T-helper 2 cell treated with Interferon-gamma antibody and Interleukin-4, amounts not matched to agents 5 μg/mL and 100 μg/mL, for 36 hours (primary cell): ENCODE measurements at places on chromosomes 1 and 21.

DNA sequence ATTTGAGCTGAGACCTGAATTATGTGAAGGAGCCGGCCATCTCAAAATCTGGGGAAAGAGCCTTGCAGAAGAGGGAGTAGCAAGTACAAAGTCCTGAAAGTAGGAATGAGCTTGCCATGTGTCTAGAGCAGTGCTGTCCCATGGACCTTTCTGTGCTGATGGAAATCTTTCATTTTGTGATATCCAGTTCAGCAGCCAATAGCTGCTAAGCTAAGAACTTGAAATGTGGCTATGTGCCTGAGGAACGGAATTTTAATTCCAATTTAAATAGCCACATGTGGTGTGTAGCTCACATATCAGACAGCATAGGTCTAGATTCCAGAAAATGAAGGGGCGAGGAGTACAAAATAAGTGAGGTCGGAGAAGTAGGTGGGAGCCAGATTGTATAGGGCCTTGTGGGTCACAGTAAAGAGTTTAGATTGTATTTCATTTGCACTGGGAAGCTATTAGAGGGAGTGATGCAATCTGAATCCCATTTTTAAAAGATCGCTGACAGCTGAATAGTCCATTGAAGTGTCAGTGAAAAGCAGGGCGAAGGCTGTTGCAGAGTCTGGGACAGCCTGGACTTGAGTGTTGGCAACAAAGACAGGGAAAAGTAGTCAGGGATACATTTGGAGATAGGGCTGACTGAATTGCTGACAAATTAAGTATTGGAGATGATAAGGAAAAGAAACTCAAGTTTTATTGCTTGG is 80.3 kb downstream of the TMEM200B start:
- no peaks in the 10 kb centered on the region for H3K4me1 ChIP-seq
- no peaks in the 10 kb centered on the region for H3K27me3 ChIP-seq
- peaks cover 14% of the 10 kb centered on the region for H3K36me3 ChIP-seq
- H3K27ac ChIP-seq: no peak overlapping the region
- no peak overlapping the region for H3K4me3 ChIP-seq
- no peak for DNase-seq

- no peak overlapping the region for H3K4me3 ChIP-seq
- no peak for DNase-seq
- no peaks in the 10 kb centered on the region for H3K27me3 ChIP-seq
- peak overlapping the region; percentile 38 for H3K27ac ChIP-seq
- H3K36me3 ChIP-seq: peaks cover 45% of the 10 kb centered on the region
These were observed 8.4 kb downstream of the CEPT1 start for GRCh38 chr1:111148376-111148881.

DNA sequence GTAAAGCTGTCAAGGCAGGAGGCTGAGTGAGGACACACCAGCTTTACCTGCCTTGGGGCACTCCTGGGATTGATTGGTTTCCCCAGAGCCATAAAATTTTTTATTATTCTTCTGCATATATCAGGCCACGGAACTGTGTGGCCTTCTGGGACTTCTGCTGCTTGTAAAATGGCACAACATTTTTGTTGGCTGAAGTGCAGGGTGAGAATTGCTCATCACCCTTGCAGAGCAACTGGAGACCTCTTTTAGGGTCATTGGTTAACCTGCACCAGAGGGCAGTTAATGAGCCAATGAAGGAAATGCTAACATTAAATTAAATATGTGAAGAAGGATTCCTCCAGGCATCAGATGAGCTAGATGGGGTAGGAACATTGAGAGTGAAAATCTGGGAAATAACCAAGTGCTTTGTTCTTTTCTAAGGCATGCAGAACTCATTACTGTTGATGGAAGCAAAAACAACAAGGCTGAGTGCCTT is 87.7 kb downstream of the LTN1 start:
- H3K4me3 ChIP-seq: no peak overlapping the region
- H3K4me1 ChIP-seq: no peaks in the 10 kb centered on the region
- no peak for DNase-seq
- no peak overlapping the region for H3K27ac ChIP-seq
- no peaks in the 10 kb centered on the region for H3K36me3 ChIP-seq
- H3K27me3 ChIP-seq: peaks cover 2% of the 10 kb centered on the region

DNA sequence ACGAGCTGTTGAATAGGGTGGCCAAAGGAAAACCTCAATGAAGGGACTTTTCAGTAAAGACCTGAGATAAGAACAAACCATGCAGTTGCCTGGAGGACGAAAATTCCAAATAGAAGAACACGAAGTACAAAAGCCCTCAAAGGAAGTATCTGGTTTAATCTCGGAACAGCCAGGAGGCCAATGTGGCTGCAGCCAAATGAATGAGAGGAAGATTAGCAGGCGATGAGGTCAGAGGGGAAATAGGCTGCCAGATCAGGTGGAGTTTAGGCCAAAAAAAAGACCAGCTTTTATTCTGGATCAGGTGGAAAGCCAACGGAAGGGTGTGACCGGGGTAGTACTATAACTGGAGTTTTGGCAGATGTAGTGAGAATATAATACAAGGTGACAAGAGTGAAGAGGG is 43.7 kb downstream of the SRSF11 start:
- H3K4me3 ChIP-seq: no peak overlapping the region
- no peaks in the 10 kb centered on the region for H3K4me1 ChIP-seq
- H3K27ac ChIP-seq: peak overlapping the region; percentile 7
- H3K36me3 ChIP-seq: peaks cover 45% of the 10 kb centered on the region
- H3K27me3 ChIP-seq: no peaks in the 10 kb centered on the region

GRCh38 chr1:93740601-93741031 is 59.0 kb upstream of the BCAR3 start:
- no peaks in the 10 kb centered on the region for H3K27me3 ChIP-seq
- H3K36me3 ChIP-seq: no peaks in the 10 kb centered on the region
- H3K4me3 ChIP-seq: no peak overlapping the region
- no peak overlapping the region for H3K27ac ChIP-seq

- H3K36me3 ChIP-seq: no peaks in the 10 kb centered on the region
- no peaks in the 10 kb centered on the region for H3K27me3 ChIP-seq
- H3K4me3 ChIP-seq: no peak overlapping the region
- H3K4me1 ChIP-seq: no peaks in the 10 kb centered on the region
These were observed 27.8 kb upstream of the ZBTB21 start for GRCh38 chr21:42037943-42038342.

DNA sequence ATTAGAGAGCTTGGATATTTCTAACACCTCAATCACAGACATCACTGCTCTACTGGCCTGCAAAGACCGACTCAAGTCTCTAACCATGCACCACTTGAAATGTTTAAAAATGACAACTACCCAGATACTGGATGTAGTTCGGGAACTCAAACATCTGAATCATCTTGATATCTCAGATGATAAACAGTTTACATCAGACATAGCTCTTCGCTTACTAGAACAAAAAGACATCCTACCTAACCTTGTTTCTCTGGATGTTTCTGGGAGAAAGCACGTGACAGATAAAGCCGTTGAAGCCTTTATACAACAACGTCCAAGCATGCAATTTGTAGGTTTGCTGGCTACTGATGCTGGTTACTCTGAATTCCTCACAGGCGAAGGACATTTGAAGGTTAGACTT is 45.1 kb downstream of the ZYG11B start:
- no peak for DNase-seq
- H3K4me3 ChIP-seq: no peak overlapping the region
- peaks cover 21% of the 10 kb centered on the region for H3K36me3 ChIP-seq
- H3K27me3 ChIP-seq: no peaks in the 10 kb centered on the region
- no peak overlapping the region for H3K27ac ChIP-seq

GRCh38 chr1:63935553-63935952 is 161.7 kb downstream of the ROR1 start:
- H3K36me3 ChIP-seq: no peaks in the 10 kb centered on the region
- H3K27ac ChIP-seq: no peak overlapping the region
- no peak for DNase-seq
- H3K4me3 ChIP-seq: no peak overlapping the region
- no peaks in the 10 kb centered on the region for H3K4me1 ChIP-seq

GRCh38 chr1:227255086-227255732 is 63.1 kb downstream of the CDC42BPA start:
- H3K4me3 ChIP-seq: no peak overlapping the region
- H3K4me1 ChIP-seq: no peaks in the 10 kb centered on the region
- no peaks in the 10 kb centered on the region for H3K36me3 ChIP-seq
- H3K27me3 ChIP-seq: peaks cover 5% of the 10 kb centered on the region
- no peak overlapping the region for H3K27ac ChIP-seq

GRCh38 chr1:88404582-88404981 is 279.5 kb upstream of the PKN2 start:
- H3K27ac ChIP-seq: no peak overlapping the region
- no peaks in the 10 kb centered on the region for H3K27me3 ChIP-seq
- H3K4me3 ChIP-seq: no peak overlapping the region
